Forelimb muscle (tissue), 1 donor: ENCODE measurements at places on chromosomes 1 and 21.
A peak's percentile ranks its signal among the peaks of the same experiment; 100 is the strongest.

DNA sequence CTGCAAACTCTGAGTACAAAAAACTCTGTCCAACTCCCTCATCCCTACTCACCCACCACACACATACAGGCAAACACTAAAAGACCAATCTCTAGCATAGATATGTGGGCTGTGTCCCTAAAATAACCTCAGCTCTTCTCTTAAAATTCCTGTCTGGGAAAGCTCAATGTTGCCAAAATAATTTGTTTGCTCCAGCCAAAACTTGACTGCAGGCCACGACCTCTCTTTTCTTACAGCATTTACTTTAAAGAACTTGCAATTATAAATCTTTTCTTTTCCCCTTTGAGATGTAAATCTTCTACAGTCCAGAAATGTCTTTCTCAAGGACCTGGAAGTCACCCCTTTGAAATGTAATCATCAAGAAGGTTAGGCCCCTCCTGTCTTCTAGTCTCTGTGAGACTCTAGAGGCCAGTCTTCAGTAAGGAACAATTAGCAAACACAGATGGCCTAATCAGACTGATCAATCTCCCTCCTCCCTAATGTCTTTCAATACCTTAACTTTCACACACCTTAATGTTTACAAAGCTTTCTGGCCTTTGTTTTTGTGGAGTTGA, 483.6 kb upstream of the RGS18 start:
- DNase-seq, result peak; percentile 44

DNA sequence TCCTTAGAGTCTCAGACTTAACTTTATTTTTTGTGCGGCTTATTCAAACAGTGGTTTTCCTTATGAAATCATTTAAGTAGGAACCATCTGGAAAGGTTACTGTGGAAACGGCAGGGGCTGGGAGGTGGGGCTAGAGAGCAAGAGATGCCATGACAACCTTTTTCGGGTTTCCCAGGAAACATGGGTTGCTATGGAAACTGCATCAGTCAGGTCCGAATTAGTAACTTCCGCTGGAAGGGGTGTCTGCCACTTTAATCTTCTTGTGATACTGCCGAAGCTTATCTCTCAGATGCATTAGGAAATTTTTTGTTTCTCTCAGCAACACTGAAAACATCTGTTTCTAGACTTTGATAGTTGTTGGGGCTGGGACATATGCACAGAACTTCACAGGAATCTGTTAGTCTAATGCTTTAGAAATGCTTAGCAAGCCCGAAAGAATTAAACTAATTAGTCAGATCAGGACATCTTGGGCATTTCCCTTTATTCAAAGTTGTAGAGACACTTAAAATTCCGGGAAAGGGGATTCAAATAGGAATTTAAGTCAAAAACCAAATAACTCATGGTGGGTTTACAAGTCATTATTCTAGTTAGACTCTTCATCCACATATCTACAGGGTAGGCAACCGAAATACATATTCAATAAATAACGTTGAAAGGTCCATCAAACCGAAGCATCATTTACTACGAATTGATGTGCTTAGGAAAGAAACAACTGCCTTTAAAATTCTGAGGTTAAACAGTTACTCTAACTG, 2.6 kb downstream of the KCNA3 start:
- no peak for DNase-seq

GRCh38 chr1:22915231-22915630, 57.4 kb downstream of the LACTBL1 start:
- no peak for DNase-seq

DNA sequence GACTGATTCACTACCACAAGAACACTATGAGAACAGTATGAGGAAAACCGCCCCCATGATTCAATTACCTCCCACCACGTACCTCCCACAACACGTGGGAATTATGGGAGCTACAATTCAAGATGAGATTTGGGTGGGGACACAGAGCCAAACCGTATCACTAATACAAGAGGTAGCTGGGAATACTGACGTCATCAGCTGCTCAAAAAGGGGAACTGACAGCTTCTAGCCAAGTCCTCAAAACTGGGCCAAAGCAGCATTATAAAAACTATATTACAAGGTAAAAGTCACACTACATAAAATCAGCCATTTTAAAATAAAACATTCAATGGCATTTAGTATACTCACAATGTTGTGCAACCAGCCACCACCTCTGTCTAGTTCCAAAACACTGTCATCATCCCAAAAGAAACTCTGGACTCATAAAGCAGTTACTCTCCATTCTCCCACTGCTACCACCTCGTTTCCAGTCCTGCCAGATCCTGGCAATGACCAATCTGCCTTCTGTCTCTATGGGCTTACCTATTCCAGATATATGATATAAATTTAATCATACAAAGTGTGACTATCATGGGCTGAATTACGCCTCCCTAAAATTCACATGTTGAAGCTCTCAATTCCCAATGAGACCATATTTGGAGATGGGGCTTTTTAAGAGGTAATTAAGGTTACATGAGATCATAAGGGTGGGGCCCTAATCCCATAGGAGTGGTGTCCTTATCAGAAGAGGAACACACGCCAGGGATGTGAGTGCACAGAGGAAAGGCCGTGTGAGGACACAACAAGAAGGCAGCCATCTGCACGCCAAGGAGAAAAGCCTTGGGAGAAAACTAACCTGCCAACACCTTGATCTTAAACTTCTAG, 192.1 kb downstream of the SETD4 start:
- no peak for DNase-seq

GRCh38 chr21:41643246-41643966, 123.4 kb downstream of the RIPK4 start:
- no peak for DNase-seq
